Bronchial epithelial cell (primary cell): ENCODE measurements at places on chromosomes 2 and 18.

DNA sequence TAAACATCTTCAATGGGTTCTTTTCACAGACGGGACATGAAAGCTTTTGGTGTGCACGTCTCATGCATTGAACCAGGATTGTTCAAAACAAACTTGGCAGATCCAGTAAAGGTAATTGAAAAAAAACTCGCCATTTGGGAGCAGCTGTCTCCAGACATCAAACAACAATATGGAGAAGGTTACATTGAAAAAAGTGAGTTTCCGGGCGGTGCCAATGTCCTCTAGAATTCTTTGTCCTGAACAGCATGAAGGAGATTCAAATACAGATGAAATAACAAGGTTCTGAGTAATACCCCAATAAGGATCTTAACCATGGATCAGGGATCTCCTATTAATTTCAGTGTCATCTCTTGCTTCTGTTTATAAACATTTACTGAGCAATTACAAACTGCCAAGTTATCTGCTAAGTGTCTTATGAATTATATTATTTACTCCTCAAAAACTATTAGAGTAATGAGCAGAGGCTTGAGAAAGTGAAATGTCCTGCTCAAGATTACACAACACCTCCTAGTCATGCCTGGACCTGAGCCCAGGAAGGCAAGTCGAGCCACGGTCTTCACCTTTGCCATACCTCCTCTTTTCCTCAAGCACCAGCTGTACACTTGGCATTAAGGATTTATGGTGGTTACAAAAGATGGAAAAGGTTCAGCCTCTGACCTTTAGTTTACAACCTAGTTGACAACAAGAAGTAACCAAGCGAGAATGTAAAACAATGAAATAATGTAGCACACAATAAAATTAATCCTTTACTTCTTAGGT lies 22.6 kb downstream of the DHRS9 start:
- peak; percentile 94 for DNase-seq

DNA sequence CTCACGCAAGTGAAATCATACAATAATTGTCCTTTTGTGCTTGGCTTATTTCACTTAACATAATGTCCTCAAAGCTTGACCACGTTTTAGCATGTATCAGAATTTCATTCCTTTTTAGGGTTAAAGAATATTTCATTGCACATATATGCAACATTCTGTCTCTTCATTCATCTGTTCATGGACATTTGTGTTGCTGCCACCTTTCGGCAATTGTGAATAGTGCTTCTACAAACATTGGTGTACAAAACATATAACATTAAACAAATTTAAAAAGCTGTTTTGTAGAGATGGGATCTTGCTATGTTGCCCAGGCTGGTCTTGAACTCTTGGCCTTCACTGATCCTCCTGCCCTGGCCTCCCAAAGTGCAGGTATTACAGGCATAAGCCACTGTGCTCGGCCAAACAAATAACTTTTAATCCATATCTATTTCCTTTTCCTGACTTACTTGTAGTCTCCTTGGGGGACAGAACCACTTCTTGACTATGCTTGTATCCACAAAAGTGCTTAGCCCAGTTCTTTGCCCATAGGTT lies 209.3 kb downstream of the SLC4A3 start:
- peak; percentile 37 for DNase-seq

DNA sequence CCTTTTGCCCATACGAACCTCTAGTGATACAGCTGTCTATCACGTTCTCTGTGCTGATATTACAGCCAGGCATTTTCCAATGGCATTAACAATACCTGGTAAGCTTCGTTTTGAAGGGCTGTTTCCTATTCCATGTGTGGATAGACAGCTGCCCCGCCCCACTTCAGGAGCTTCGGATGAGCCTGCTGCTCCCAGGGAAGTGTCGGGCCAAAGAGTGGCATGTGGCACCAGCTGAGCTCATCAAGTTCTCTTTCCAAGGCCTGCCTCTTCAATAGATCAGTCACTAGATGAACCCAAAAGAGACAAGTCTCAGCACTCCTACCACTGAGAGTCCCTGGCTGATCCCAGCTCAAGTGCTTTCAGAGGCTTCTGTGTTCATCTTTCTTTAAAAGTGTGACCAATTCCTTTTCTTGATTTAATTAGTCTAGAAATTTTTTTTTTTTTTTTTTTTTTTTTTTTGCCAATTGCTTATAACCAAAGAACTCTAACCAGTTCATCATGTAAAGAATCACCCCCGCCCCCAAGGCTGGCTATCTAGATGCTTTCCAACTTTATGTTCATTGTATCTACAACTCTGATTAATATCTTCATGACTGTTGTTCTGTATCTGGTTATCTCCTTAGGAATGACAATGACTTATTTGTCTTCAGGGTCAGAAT lies 46.6 kb downstream of the HDAC4 start:
- no peak for DNase-seq

GRCh38 chr2:20351555-20352229 lies 1.0 kb upstream of the PUM2 start:
- no peak for DNase-seq

GRCh38 chr18:55386545-55386944 lies 201.4 kb downstream of the TCF4 start:
- DNase-seq: no peak

GRCh38 chr2:33583194-33583938 lies 15.7 kb downstream of the FAM98A start:
- peak; percentile 13 for DNase-seq

- DNase-seq: no peak
Observed at GRCh38 chr2:119436993-119437772, 5.5 kb downstream of the TMEM37 start.

DNA sequence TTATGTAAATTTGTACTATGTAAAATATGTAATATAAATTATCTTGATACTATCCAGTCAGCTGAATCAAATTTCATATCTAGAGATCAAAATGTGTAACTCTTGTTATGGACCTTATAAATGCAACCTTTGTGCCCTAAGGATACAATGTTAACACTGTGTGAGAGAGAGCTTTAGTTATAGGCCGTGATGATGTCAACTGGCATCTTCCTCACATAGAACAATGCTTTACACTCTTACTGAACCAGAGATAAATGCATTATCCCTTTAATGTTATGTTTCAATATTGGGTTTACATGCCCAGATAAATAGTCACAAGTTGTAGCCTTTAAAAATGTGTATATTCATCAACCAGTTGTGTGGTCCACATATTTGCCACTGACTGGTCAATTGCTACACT lies 115.1 kb downstream of the KCNJ3 start:
- no peak for DNase-seq

DNA sequence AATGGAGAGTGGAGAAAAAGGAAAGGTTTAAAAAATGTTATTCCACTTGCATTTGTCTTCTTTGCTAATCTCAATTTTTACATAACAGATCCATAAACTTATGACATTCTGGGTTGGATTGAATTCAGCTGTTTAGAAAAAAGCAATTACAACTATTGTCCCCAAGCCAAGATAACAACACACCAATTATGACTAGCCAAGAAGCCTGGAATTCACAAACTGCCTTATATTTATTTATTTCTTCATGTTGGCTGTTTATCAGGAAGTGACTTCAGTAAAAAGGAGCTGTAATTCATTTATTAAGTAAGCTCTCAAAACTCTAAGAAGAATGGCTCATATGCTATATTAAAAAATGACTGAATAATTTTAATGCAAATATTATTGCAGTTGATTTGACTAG lies 137.4 kb downstream of the CALCRL start:
- no peak for DNase-seq

DNA sequence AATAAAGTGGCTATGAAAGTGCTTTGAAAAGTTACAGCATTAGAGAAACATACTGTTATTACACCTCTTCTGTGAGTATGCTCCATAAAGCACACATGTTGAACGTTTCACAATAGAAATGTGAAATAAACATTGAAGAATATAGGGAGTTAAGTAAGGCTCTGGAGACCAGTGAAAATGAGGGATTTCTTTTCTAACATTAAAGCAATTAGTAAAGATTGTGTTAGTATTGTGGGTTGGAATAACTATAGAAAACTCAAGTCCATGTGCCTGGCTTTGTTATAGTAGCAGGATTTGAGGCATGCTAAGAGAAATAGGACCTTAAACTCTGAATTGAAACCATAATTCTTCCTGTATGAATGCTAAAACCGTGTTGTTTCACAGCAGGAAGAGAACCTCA lies 63.1 kb downstream of the GLS start:
- DNase-seq: no peak

GRCh38 chr2:128307595-128307994 lies 11.1 kb downstream of the HS6ST1 start:
- DNase-seq: no peak

GRCh38 chr2:74041182-74041581 lies 56.5 kb downstream of the TET3 start:
- DNase-seq: no peak

DNA sequence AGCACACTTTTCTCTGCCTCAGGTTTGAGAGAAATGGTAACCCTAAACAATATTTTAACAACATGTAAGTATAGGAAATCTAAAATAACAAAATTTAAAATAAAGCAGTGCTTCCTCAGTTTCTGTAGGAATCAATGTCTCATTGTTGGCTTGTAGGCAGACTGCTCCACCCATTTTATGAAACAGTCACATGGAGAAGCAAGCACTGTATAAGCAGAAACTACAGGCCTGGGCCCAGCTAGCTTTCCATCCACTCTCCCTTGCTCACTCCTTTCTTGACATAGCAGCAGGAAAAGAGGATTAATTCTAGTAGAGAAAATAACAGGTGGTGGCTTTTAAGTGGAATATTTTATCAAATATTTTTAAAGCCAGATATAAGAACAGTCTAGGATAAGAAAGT lies 97.2 kb downstream of the PLEKHM3 start:
- no peak for DNase-seq

DNA sequence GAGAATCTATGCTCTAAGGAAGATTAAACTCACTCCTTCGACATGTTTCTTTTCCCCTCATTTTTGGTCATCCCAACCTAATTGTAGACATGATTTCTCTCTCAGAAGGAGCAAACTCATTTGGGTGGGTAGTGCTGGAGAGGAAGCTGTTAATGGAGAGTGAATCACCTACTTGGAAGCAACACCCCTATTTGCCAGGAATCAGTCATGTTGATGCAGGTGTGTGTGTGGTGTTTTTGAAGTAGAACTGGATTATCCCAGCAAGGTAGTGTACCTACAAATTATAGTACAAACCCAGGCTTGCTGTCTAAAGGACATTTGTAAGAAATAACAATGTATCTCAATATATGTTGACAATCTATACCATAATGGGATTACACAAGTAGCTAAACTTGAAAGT lies 186.4 kb downstream of the EPHA4 start:
- peak; percentile 57 for DNase-seq

DNA sequence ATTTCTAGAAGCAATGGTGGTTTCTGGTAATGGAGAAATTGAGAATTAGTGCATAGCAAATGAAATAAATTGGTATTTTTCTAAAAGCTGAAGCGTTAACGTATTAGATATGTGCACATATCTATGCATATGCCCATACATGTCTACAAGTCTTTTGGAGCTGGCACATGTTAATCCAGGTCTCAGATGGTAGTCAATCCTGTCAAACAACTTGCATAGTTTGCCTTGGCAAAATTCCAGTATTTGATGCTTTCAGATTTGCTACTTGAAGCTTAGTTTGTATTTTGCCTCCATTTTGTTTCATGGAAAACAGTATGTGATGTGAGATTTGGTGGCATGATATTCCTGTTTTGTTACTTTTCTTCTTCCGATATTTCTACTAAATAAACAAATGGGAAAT lies 304.6 kb downstream of the PARD3B start:
- DNase-seq: peak; percentile 94

- peak; percentile 73 for DNase-seq
Observed at GRCh38 chr18:48404716-48405507, 4.3 kb downstream of the ZBTB7C start.

- no peak for DNase-seq
Observed at GRCh38 chr18:75745147-75745546, 317.6 kb upstream of the SMIM21 start.

DNA sequence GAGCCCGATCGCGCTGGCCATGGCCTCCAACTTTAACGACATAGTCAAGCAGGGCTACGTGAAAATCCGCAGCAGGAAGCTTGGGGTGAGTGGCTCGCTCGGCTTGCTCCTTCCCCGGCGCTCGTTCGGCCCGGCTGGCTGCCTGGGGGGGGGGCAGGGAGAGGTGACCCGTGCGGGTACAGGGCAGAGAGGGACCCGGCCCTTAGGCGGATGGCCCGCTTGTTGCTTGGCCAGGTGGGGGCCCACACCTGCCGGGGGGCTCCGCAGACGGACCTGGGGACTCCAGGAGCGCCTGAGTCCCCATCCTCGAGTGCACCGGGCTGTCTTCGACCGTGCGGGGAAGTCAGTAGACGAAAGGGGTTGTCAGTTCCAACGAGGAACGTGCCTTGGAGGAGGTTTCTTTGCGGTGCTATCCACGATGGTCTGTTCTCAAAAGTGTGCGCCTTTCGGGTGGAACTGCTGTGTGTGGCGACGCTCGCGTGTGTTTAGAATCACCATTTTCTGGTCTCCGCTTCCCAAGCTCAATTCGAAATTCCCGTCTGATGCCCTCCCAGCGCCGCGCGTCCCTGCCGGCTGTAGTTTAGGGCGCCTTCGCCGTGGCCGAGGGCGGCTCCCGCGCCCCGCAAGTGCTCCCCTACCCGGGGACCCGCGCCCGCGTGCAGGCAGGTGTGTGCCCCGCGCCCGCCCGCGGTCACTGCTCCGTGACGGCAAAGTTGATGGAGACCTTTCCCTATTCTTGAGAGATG lies 711 bp downstream of the DOK6 start:
- no peak for DNase-seq

- DNase-seq: no peak
Observed at GRCh38 chr2:112636605-112637288, 9.0 kb upstream of the SLC20A1 start.

DNA sequence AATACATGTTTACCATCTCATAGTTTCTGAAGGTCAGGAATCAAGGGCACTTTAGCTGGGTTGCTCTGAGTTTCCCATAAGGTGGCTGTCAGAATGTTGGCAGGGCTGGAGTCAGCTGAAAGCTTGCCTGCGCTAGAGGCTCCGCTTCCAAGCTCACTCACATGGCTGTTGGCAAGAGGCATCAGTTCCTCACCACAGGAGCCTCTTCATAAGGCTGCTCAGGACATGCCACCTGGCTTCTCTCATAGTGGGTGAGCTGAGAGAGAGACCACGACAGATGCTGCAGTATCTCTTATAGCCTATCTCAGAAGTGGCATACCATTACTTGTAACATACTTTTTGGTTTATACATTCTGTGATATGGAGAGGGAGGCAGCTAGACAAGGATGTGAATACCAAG lies 7.2 kb downstream of the HADHB start:
- DNase-seq: no peak

DNA sequence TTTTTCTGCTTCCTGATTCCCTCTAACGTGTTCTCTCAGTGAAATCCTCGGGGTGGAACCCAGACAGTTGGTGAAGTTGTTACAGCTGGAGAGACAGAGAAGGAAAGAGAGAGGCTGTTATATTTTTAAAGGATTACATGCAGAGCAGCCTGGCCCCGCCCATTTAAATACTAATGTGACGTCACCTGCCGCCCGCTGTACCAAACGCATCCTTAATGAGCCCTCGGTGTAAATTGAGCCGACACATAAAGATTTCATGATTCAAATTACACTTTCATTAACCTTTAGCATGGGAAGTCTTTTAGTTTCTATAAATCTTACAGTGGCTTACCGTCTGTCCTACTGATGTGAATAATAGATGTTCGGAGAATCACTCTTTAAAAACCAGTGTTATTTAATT lies 164.0 kb upstream of the SIX3 start:
- peak; percentile 20 for DNase-seq

GRCh38 chr2:2926009-2926857 lies 451.4 kb downstream of the EIPR1 start:
- DNase-seq: no peak
